ENCODE measurements at places on chromosomes 2 and 18.

DNA sequence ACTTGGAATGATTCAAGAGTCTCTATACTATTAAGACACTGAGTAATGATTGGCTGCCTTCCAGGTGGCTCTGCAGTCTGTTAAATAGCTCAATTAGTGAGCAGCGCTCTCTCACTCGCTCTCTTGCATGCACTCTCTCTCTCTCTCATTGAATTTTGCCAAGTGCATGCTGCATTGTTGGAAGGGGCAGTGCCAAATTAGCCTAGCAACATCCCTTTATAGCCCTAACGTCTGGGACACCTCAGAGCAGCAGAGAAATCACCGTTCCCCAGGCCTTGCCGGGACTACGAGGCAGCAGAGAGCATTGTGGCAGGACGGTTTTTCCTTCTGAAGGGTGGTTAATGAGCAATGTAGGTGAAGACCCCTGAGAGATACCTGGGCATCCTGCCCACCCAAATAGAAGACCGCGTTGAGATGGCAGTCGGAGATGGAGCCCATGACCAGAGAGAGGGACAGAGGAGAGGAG lies 447.6 kb upstream of the POU3F3 start:
- DNase-seq, result no peak

DNA sequence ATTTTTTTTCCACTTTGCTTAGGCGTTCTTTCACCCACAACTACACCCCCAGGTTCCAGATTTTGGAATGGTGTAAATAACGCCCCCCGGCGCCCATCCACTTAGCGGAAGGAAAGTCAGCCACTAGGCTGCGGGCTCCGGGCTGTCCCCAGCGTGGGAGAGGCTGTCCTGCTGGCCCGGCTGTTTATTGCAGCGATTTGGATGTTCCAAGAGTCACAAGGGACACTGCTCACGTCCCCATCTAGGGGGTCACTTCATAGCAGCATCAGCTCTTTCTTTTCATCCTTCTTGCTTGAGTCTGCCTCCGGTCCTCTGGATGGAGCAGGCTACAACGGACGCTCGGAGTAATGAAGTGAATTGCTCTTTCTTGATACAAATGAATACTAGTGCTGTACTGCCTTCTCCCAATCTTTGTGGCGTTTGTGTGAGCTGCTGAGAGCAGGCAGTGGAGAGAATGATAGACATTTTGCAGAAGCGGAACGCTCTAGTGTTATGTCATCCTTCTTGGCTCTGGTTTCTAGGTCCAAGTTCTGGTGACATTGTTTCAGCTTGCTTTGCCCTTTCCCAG lies 50.7 kb upstream of the PAIP2B start:
- DNase-seq, result no peak

DNA sequence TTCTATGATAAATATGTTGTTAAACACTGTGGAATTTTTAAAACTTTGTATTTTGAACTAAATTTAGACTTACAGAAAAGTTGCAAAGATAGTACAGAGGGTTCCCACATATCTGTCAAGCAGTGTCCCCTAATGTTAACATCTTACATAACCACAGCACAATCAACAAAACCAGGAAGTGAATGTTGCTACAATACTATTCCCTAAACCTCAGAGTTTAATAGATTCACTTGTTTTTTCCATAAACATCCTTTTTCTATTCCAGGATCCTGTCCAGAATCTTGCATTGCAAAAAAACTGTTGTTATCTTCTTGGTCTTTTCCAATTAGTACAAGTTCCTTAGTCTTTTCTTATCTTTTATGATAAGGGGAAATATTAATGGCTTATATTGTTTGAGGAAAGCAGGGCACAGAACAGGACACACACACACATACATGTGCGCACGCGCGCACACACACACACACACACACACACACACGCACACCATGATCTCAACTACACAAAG lies 251.1 kb upstream of the TRIB2 start:
- DNase-seq, result no peak

GRCh38 chr2:145957929-145958328 lies 1438.0 kb upstream of the ZEB2 start:
- DNase-seq, result no peak

DNA sequence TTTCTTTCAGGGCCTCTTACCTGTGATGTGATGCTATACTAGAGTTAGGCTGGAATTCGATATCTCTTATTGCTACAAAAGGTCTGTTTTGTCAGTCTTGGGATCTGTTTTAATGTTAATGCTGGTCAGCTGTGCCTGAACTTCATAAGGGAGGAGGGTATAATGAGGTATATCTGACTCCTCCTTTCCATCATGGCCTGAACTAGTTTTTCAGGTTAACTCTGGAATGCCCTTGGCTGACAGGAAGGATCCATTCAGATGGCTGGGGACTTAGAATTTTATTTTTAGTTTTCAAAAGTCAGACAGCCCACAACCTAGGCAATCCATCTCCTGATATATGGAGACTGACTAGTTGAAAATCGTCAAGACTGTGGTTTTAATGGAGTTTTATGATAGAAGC lies 35.9 kb upstream of the TBC1D8 start:
- no peak for DNase-seq

- DNase-seq, result no peak
These were observed 25.9 kb downstream of the THAP4 start for GRCh38 chr2:241611062-241611461.

DNA sequence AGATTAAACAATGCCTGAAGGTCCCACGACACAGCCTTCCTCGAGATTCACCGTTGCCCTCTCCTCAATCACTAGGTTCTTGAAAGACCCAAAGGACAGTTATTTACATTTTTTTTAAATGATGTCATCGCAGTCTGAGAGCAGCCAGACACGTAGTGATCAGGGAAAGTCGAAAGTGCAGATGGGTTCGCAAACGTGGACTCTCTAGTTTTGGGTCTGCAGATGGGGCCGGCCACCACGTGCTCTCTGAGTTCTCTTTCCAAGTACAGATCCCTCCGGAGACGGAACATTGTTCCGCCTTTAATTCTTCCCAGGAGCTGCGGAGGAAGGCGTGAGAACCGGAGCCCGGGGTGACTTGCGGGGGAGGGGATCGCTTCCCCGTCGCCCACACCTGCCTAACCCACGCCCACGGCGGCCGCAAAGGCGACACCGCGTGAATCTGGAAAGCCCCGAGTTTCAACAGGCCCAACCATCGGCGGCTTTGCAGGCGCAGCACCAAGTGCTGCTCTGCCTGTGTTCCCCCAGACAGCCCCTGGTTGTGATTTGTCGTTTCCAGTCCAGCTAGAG lies 54.3 kb downstream of the PKDCC start:
- DNase-seq, result peak; percentile 79

GRCh38 chr2:68907920-68908253 lies 36.7 kb upstream of the BMP10 start:
- DNase-seq, result no peak

DNA sequence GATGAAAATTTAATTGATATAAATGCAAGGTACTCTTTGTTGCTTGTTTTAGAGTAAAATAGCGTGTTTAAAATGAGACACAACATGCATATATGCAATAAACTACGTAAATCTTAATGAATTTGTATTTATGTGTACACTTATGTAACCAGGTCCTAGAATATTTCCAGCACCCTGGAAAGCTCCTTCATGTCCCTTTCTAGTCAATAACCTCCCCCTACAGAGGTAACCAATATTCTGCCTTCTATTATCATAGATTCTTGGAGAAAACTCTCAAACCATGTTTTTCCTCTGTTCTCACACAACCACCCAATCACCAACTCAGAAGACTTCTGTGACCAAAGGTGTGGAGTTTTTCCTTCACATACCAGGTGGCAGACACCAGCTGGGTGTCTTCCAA lies 79.6 kb upstream of the THUMPD2 start:
- DNase-seq, result no peak

DNA sequence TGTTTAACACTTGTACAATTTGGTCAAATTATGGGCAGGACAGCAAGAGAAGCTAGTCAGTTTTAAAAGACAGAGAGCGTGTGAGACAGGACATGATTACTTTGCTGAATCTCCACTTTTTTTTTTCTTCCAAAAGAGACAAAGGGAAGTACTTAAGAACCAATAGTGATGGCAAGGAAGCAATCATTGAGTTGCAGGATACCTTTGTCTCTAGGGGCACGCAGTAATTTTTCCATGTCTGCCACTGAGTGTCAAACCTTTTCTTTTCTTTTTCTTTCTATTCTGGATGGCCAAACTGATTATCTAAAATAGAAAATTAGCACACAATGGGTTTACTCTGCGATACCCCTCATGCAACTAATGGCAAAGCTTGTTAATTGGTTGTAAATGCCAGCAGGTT lies 533.0 kb downstream of the PLCL1 start:
- DNase-seq, result no peak

GRCh38 chr2:200380091-200380561 lies 73.6 kb downstream of the SPATS2L start:
- no peak for DNase-seq

DNA sequence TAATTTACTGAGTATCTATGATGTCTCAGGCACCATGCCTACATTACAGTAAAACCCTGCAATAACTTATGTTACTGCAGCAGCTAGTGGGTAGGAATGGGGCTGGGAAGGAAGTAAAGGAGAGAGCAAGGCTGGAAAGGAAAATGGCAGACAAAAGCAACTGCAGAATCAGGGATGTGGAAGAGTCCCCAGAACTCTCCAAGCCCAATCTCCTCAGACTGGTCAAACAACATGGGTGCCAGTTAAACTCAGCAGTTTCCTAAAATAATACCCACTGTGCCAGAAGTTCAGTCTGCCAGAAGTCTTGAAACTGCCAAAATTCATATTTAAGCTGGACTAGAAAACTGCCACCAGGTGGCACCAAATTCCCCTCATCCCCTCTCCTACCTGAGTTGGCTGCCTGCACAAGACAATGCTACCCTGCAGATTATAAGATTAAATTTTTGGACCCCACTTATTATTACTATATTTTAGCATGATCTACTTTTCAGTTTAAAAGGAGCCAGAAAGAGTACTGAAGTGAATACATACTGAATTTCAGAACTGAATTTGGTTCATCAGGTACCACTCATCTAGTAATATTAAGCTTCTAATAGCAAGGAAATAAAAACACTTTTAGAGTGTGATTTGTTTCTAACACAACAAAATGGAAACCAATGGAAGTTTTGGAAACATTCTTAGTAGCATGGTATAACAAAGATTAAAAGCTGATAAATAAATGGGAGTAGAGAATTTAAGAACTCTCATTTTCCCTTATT lies 86.8 kb upstream of the DNER start:
- peak; percentile 45 for DNase-seq

GRCh38 chr2:30222636-30223360 lies 8.5 kb upstream of the LBH start:
- DNase-seq, result no peak

GRCh38 chr2:179049203-179049545 lies 763 bp downstream of the CCDC141 start:
- no peak for DNase-seq

DNA sequence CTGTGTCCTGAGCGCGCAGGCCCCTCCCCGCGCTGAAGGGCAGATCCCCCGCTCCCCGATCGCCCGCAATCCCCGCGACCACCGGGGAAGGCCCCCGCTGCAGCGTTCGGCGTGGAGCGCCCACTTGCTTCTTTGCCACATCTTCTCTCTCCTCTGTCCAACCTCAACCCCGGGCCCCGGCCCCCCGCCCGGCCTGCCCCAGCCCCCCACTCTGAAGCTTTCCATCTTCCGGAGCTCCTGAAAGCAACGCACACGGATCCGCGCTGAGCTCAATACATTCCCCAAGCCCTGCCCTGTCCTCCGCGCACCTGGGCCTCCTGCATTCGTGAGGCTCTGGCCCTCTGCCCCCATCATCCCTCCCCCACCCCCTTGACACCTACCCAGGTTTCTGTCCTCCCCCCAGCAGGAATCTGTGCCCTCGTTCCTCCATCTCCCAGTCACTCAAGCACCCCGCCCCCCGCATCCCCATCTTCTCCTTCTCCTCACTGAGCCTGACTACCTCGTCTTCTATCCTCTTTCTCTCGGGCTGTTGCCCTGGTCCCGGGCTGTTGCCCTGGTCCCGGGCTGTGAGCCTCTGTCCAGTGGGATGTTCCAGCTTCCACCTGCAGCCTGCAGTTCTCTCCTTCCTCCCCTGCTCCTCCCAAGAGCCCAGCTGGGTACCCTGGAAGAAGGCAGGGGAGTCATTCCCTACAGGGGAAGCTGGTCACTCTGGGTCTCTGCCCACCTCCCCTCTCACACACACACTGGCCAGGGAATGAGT lies 7.8 kb downstream of the SPEG start:
- DNase-seq, result no peak

DNA sequence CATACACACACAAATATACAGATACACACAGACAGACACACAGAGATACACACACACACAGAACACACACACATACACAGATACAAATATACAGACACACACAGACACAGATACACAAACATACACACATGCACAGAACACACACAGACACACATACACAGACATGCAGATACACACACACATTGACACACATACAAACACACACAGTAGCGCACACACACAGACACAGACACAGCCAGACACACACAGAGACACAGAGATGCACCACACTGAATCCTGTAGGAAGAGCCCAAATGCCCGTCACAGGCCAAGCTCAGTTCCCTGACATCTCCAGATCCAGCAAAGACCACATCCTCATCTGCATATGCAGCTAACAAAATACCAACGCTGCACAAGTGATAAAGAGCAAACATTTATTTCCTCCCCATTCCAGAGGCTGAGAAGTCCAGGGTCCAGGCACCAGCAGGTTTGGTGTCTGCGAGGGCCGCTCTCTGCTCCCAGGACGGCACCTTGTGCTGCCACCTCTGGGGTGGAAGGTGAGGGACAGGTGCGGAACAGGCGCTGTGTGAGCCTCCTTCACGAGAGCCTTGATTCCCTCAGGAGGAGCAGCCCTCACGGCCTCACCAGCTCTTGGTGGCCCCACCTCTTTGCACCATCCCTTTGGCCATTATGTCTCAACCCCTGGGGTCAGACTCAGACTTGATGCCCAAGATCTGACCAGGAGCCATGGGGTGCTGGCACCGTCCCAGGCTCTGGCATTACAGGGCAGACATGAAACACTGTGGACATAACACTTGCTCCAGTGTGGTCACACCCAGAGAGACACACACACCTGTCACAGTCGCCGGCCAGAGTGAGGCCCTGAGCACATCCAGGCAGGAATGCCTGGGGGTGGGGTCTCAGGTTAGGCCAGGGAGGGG lies 108.7 kb downstream of the NDUFA10 start:
- DNase-seq, result no peak

GRCh38 chr2:36485521-36485920 lies 112.4 kb downstream of the FEZ2 start:
- DNase-seq, result no peak

GRCh38 chr2:71746946-71747501 lies 293.7 kb downstream of the DYSF start:
- DNase-seq, result no peak

DNA sequence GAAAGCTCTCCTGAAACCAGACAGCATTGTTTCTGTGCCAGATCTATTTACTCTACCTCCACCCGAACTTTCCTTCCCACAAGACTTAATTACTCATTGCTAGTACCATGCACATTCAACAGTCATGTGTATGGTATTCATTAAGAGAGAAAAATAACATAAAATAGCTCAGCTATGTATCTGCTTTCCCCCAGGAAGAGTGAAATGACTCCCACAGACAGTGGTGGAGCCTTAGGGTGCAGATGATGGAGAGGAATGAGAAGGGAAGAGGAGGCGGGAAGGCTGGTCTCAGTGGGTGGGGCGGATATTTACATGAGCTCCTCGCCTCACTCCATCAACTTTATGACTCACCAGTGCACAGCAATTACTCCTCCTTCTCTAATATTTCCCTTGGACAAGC lies 724.5 kb downstream of the EPHA4 start:
- DNase-seq, result no peak

- DNase-seq, result no peak
These were observed 833 bp downstream of the AFG3L2 start for GRCh38 chr18:12376034-12376753.
